ENCODE measurements at places on chromosomes 3 and 15.
A peak's percentile ranks its signal among the peaks of the same experiment; 100 is the strongest.

DNA sequence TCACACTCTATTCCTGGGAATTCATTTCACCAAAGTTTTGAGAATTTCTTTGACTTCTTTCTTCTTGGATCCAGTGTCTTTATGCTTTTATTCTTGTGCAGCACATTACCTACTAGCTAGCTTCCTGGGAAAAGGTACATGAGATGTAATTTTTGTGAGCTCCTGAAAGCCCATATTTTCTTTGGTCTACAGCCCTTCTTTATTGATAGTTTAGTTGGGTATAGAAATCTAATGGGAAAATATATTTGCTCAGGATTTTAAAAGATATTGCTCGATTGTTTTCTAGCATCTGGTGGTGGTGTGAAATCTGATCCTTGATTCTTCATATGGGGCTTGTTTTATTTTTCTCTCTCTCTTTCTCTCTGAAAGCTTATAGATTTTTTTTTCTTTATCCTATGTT lies 45.8 kb downstream of the FOXB1 start:
- H3K27me3 ChIP-seq: no peaks in the 10 kb centered on the region
- peaks cover 3% of the 10 kb centered on the region for H3K4me1 ChIP-seq
- no peak overlapping the region for H3K4me3 ChIP-seq

DNA sequence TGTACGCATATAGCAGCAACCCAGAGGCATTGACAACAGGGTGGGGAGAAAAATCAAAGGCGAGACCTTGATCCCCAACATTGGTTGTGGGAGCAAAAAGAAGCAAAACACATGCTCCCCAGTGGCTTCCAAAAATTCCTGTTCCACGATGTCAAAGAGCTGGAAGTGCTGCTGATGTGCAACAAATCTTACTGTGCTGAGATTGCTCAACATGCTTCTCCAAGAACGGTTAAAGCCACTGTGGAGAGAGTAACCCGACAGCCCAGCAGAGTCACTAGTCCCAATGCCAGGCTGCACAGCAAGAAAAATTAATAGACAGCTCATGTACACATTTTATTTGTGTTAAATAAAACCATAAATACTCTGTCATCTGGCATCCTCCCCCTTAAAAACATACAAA lies 179.9 kb upstream of the PFN2 start:
- no peak for DNase-seq
- no peaks in the 10 kb centered on the region for H3K36me3 ChIP-seq
- H3K27ac ChIP-seq: no peak overlapping the region
- no peak overlapping the region for H3K4me3 ChIP-seq

- no peaks in the 10 kb centered on the region for H3K4me1 ChIP-seq
- no peak for DNase-seq
- no peak overlapping the region for H3K4me3 ChIP-seq
Measured at GRCh38 chr3:188881954-188882641, 289.7 kb upstream of the TPRG1 start.

DNA sequence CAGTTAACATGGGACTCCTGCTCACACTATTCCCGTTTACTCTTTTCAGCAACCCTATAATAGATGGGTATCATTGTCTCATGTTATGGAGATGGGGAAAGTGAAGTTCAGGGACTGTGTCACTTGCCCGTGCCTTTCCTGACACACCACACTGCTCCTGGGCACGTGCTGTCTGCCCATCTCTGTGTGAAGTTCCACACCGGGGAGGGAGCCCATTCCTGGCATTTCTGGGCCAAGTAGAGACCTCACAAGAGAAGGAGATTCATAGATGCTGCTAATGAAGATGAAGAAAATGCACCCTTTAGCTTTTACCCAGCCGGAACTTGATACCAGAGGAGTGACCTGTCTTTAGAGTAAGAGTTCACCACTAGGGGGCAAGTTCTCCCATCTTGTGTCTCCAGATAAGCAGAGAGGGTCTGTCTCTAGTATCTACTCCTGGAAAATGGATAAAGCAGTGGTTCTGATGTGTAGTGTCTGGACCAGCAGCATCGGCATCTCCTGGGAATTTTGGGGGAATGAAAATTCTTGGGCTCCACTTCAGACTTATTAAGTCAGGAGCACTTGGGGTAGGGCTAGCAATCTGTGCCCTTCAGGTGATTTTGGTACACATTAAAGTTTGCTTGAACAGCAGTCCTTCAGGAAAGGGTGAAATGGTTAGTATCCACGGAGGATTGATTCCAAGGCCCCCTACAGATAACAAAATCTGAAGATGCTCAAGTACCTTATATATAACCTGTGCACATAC lies 2.0 kb upstream of the TOPBP1 start:
- DNase-seq: peak; percentile 95
- H3K4me1 ChIP-seq: peaks cover 17% of the 10 kb centered on the region
- H3K4me3 ChIP-seq: no peak overlapping the region
- H3K36me3 ChIP-seq: no peaks in the 10 kb centered on the region
- no peak overlapping the region for H3K27ac ChIP-seq

- H3K27me3 ChIP-seq: no peaks in the 10 kb centered on the region
- H3K27ac ChIP-seq: no peak overlapping the region
- no peaks in the 10 kb centered on the region for H3K36me3 ChIP-seq
- no peak overlapping the region for H3K4me3 ChIP-seq
- no peaks in the 10 kb centered on the region for H3K4me1 ChIP-seq
Measured at GRCh38 chr15:95590533-95591044, 739.9 kb upstream of the NR2F2 start.

DNA sequence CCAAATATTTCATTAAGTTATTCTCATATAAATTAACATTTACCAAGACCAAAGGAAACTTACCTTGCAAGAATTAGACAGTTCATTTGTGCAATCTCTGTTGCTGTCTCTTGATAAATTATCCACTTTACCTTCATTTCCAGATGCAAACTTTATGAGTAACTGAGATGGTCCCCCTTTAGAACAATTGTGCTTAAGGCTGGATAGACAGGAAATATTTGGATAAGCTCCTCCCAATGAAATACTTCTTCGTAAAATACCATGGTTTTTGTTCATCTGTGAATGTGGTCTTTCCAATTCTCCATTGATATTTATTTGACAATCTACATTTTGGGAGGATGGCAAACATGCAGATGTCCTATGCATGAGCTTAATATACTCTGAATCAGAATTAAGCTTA lies 78.2 kb downstream of the NEDD4 start:
- no peaks in the 10 kb centered on the region for H3K36me3 ChIP-seq
- H3K4me1 ChIP-seq: no peaks in the 10 kb centered on the region
- no peaks in the 10 kb centered on the region for H3K27me3 ChIP-seq
- no peak overlapping the region for H3K27ac ChIP-seq

DNA sequence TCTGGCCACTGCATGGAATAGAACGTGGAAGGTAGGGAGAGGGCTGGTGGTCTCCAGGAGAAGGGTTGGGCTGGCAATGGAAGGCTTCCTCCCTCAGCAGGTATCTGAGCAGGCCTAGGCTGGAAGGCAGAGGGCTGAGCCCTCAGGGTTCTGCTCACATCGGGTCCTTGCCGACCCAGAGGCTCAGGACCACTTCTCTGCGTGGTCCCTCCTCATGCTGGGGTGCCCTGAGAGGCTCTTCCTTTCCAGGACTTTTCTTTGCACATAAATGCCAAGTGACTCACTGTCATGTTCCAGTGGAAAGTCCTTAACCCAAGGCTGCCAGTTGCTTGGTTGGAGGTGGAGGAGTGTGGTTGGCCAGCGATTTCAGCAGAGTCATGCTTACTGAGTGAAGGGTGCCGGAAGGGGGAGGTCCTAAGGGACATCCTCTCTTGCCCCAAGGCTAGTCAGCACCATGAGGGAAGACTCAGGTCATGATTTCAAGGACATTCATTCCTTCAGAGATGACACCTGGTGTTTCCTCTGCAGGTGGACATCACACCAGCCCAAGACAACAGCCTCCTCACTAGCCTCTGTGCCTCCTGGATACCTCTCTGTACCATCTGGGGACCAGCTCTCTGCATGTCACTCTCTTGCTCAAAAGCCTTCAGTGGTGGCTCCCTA lies 8.2 kb downstream of the SLC6A6 start:
- H3K27ac ChIP-seq: peak overlapping the region; percentile 72
- peaks cover 52% of the 10 kb centered on the region for H3K4me1 ChIP-seq
- DNase-seq: no peak

Measured in GM23338 (cell line).